ENCODE measurements at places on chromosomes 11 and 22.

GRCh38 chr22:38082986-38083710 is 836 bp downstream of the SLC16A8 start:
- no peak for DNase-seq

DNA sequence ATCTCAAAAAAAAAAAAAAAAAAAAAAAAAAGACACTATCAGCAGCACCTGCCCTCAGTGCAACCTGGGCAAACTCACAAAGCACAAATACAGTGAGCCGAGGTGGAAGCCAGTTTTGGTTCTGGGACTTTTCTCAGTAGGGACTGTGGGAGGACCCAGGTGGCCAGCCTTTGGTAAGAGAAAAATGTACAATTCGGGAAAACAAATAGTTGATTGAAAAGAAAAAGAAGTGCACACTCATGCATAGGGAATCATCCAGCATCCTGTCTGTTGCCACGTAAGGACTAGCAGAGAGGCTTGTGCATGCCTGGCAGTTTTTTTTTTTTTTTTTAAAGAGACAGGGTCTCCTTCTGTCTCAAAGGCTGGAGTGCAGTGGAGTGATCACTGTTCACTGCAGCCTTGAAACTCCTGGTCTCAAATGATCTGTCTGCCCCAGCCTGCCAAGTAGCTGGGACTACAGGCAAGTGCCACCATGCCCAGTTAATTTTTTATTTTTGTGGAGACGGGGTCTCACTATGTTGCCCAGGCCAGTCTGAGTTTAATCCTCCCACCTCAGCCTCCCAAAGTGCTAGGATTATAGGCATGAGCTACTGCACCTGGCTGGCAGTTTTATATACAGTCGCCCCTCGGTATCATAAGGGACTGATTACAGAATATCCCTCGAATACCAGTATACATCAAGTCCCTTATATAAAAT is 36.7 kb downstream of the TPST2 start:
- no peak for DNase-seq

DNA sequence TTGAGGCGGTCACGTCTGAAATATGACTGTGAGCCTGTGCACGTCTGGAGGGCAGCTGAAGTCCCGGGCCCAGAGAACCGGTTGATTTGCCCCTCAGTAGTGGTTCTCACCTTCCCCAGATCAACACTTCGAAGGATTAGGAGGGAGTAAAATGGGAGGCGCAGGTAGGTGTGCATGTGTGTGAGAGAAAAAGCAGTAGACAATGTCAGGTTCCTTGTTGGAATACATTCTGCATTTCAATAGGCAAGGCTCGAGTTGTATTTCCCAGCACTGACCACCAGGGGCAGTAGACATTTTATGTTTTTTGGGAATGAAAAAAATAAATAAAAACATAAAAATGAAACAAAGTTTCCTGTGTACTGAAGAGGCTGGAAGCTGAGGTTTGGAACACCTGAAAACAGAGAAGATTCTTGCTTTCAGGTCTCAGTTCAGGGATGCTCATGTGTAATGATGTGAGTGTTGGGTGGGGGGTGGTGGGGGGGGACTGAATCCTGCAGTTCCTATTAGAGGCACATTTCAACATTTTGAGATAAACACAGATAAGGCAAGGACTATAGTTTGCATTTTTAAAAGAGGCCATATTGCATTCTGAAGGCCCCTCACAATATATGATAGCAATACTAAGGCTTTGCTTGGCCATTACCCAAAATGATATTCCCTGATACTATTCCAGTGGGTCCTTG is 333.9 kb downstream of the CADM1 start:
- DNase-seq: no peak

GRCh38 chr11:120304526-120304925 is 20.6 kb upstream of the TLCD5 start:
- DNase-seq: no peak

GRCh38 chr11:63866211-63866610 is 27.3 kb downstream of the MARK2 start:
- no peak for DNase-seq

DNA sequence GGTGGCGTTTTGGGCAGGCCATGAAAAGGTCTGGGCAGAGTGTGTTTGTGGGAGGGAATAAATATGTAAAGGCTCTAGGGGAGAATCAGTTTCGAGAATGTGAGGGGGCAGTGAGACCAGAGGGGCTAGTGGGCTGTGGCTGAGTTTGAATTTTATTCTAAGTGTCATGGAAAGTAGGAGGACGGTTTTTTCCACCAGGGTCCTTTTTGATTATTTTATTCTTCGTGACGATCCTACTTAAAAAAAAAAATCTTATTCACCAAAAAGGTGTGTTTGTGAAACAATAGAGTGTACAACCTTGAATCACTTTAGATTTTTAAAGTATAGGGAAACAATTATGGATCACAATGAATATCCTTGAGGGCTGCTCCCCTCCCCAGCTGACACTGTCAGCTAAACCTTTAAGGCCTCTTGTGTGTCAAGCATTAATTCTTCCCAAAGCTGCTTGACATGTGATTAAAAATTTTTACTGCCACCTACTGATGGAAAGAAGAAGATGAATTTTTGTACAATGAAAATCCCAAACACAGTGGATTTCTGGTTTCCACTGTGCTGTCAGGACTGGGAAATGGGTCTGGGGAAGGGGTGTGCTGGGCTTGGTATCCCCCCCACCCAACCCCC is 107.5 kb upstream of the OR4B1 start:
- DNase-seq: peak; percentile 48

GRCh38 chr11:128563942-128564641 is 23.3 kb downstream of the ETS1 start:
- DNase-seq: no peak

DNA sequence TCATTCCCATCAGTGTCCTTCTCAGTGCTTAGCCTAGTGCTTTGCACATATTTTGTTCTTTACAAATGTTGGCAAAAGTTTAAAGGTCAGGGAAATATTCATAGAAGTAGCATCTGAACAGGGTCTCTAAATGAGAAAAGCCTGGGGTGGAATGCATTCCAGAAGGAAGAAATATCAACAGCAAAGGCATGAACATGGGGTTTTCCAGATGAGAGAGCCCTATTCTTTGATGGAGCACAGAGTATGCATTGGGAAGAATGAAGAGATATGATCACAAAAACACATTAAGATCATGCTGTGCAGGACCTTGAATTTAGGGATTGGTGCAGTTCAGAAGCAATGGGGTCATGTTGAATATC is 140.2 kb downstream of the SNX19 start:
- DNase-seq: no peak

DNA sequence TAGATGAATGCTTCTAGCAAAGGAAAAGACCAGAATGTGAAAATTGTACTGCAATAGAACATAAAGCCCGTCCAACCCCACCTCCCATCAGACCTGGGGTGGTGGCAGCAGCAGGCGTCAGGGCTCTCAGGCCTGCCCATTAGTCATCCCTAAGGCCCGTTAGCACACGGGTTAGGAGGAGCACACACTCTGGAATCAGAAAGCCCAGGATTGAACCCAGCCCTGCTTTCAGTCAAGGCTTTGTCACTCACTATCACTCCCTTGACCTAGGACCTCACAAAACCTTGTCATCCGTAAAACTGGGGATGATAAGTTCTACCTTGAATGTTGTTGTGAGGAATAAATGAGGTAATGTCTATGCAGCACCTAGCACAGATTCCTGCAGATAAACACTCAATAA is 26.9 kb downstream of the MICAL3 start:
- no peak for DNase-seq

- DNase-seq: no peak
Observed at GRCh38 chr11:122649116-122649515, 6.4 kb upstream of the UBASH3B start.

DNA sequence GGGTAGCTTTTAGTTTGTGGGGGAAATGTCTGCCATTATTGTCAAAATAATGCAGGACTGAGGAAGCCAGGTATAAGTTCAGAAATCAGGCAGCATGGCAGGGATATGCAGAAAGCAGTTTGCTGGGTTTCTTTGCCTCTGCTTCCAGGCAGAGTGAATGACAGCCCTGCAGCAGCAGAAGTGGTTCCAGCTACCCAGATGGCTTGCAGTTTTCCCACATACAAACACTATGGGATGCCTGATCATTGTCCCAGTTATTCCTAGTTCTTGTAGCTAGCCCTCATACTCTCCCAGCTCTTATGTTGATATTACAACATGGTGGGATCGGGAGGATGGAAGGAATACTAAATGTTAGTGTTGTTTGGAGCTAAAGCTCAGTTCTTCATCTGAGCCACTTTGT is 2.8 kb upstream of the DIXDC1 start:
- DNase-seq: no peak

GRCh38 chr22:26477341-26477731 is 6.2 kb downstream of the HPS4 start:
- no peak for DNase-seq

DNA sequence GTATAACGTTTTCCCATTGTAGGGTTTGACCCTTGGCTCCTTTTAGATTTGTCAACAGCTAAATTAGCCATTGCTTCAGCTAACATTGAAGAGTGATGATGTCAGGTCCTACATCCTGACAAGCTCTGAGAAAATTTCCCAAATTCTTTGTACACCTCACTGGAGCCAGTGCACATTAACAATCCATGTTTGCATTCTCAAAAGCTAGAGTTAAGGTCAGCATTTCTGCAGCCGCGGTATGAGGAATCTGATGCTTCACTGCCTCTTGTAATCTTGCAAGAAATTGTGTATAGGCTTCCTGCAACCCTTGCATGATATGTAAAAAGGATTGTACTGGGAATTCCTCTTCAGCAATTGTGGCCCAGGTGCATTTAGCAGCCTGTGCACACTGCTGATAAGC is 33.1 kb upstream of the NCAM1 start:
- no peak for DNase-seq

- no peak for DNase-seq
Observed at GRCh38 chr11:129767827-129768226, 47.8 kb upstream of the TMEM45B start.

DNA sequence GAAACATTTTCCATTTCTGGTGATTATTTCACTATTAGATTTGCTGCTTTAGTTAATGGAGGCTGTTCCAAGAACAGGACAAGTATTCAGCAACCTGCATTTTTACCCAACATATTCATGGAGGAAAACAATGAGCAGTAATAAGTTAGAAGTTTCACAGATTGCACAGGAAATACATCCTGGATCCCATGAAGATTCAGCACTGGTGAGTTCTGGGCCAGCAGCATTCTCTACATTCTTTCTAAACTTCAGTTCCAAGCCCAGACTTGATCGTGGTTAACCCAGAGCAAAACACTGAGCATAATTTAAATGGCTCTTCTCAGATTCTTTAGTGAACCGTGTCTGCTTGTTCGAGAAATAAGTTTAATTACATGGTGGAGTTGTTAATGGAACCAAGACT is 3.8 kb downstream of the FJX1 start:
- DNase-seq: no peak

DNA sequence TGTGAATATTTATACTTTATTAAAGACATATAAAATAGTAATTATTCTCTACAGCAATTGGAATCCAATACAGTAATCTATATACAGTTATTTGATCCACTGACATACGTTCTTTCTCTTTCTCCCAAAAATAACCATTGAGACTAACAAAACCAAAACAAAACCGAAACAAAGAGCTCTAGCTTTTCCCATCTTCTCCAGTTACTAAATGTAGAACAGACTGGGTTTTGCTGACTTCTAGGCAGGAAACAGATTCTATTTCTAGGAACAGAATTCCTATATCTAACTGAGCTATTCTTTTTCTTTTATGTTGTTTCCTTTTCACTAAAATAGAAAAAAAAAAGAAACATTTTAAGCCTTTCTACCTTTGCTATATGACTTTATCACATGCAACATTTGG is 80.1 kb downstream of the PACS1 start:
- no peak for DNase-seq

DNA sequence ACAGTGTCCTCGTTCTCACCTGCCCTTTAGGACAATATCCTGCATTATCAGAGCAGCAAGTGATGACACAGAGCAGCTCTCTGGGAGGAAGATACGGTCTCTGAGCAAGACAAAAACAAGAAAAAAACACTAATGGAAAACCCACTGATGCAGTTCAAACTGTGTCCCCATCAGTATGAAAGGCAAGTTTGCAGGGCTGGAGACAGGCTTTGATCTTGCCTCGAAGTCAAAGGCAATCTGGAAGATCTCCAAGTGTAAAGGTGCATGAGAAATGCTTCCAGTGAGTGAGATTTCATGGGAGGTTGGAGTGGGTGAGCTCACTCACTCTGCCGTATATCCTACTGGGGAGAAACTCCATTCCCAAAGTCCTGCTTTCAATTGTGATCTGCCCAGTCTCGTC is 157.5 kb downstream of the KIRREL3 start:
- DNase-seq: no peak

DNA sequence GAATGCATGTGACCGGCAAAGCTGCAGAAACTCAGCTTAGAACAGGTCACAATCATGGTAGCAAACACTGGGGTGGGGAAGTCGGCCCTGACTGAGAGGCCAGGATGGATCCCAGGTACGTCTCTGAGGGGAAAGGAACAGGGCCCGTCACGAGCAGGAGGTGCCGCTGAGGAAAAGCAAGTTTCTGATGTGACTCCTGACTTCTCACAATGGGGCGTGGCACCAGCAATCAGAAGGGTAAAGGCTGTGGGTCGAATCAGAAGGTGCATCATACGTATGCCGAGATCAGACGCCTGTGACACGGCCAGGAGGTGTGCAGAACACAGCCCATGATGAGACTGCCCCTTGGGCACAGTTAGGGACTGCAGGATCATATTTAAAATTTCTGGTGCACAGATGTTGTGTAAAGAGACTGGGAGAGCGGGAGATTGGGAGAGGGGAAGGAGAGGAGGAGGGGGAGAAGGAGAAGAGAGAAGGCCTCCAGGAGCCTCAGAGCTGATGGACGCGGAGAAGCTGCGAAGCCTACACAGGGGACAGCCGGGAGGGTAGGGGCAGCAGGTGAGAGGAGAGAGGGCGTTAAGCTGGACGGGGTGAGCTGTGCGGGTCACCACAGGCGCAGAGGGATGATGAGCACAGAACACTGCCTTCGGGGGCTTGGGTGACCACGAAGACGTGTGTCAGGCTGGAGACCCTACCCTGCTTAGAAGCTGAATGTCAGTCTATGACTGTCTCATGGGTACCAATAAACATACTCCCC is 30.7 kb downstream of the KRTAP5-5 start:
- no peak for DNase-seq

GRCh38 chr11:18223591-18224387 is 12.8 kb downstream of the SAA4 start:
- no peak for DNase-seq

Data from NCI-H2081 treated with DMSO at 0.1 percent for 48 hours (cell line).